Umbilical cord (tissue), 2 donors: ENCODE measurements at places on chromosomes 1 and 21.

DNA sequence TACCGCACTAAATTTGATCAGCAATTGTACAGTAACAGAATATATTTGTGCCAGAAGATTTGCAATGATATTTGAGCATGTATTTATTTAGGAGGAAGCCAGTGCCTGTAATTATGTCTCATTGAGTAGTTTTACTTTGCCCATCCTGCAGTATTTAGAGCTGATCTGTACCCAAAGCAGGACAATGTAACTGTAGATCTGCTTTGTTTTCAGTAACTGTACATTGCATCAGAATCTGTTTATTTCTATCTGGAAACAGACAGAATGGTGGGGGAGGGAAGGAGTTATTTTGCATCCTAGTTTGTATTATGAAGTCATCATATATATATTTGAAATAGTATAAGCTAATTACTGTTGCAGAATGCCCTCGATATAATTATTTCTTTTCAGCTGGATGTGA lies 36.2 kb upstream of the LRRC8C start:
- no peak for DNase-seq

DNA sequence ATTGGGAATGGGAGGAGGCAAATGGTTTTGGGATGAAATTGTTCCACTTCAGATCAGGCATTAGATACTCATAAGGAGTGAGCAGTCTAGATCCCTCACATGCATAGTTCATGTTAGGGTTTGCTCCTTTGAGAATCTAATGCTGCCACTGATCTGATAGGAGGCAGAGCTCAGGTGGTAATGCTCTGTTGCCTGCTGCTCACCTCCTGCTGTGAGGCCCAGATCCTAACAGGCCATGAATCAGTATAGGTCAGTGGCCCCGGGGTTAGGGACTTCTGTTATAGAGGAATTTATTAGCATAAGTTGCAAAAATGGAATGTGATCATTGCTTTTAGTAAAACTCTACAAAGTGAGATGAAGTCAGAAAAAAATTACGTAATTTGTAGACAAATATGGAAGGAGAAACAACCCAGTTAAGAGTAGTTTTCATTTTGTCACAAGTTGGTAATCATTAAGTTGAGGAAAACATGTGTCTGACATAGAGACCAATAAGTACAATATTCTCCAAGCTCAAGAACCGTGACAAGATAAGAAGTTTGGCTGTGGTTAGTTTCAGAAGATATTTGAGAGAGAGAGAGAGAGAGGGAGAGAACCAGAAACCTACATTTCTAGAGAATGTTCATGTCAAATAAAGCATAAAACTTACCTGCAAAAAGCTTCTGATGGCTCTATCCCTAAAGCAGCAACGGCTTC lies 689.7 kb upstream of the PRMT6 start:
- DNase-seq = no peak

GRCh38 chr1:156421062-156421938 lies 52.3 kb downstream of the RHBG start:
- DNase-seq = peak; percentile 72

GRCh38 chr1:114238053-114238452 lies 84.4 kb upstream of the SYT6 start:
- DNase-seq = no peak

GRCh38 chr21:34126691-34127090 lies 53.3 kb downstream of the MRPS6 start:
- DNase-seq = peak; percentile 45

DNA sequence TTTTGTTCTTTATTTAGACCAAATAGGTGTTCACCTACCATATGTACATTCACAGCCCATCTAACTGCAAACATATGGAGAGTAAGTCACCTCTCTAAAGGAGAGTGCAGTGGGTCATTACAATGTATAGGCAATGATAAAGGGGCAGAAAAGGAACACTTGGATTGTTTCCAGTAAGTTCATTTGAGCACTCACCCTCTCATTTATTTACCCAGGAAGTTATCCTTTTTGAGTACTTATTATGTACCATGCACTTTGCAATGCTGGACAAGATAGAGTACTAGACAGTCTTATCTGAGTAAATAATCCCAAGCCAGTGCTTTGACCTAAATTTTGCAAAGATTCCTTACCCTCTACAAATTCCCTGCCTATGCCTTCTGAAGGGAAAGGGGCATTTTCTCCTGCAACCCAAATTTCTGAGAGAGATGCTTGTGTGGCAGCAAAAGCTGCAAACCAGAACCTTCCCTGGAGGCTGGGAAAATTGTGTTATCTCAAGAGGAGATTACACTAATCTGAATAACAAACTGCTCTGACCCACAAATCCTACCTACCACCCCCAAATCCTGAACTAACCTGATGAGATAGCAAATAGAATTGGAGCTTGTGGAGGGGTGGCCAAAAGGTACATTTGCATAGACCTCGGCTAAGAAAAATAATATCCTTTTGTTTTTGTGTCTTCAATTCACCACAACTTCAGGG lies 18.6 kb upstream of the RGS8 start:
- DNase-seq = no peak

GRCh38 chr1:148294116-148294807 lies 142.2 kb upstream of the NBPF11 start:
- no peak for DNase-seq

- no peak for DNase-seq
These were observed 28.5 kb downstream of the SERINC2 start for GRCh38 chr1:31441558-31441957.

DNA sequence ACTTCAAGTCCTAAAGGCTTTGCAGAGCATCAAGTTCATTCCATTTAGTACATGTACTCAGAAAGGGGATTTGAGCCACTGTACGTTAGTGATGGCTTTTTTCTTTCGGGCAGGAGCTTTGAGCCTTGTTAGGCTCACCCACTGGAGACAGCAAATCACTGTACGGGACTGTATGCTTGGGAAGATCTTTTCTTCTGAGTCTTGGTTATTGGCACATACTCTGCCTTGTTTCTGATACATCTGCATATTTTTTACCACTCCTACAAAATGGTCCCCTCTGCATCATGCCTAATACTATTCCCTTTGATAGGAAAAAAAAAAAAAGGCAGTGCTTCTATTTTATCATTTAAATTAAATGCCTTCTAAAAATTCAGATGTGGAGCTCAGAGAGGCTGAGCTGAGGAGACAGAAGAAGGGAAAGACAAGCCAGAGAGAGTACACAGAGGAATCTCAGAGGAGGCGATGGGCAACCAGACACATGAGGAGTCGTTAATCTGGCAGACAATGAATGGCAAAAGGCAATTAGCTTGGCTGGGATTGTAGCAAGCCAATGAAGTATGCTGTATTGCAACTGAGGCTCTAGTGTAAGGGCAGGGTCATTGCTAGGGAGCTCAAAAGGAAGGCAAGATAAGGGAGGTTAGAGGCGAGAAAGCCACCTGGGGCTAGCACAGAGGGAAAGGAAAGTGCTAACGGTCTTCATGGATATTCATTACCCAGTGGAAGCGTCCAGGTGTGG lies 39.4 kb downstream of the PHC2 start:
- DNase-seq = no peak

DNA sequence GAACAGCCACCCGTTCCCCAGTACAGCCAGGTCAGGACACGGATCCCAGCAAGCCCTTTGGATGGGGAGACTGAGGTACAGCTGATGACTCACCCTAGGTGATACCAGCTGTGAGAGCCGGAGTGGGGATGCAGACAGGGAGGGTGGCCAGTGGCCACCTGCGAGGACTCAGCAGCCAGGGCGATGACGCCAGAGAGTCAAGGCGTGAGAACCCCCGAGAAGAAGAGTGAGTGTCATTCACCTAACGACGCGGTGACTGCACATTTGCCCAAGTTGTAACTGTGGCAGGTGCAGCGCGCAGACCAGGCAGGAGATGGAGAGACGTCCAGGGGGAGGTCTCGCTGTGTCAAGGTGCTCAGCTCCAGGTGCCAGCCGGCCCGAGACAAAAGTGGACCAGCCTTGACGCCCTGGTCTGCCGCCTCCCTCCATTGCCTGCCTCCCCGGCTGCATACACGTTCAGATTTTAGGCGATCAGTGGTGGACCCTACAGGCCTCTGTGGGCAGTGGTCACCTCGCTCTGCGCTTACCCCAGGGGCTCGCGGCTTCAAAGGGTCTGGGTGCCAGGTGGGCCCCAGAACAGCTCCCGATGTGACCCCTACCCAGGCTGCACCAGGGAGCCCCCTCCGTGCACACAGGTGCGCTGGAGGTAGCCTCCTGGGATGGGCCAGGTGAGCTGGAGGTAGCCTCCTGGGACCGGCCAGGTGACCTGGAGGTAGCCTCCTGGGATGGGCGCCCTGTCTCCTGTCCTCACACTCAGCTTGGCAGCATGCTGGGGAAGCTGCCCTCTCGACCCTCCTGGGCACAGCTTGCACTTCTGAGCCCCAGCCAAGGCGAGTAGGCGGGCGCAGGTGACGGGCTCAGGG lies 11.9 kb downstream of the LRRC3 start:
- no peak for DNase-seq

DNA sequence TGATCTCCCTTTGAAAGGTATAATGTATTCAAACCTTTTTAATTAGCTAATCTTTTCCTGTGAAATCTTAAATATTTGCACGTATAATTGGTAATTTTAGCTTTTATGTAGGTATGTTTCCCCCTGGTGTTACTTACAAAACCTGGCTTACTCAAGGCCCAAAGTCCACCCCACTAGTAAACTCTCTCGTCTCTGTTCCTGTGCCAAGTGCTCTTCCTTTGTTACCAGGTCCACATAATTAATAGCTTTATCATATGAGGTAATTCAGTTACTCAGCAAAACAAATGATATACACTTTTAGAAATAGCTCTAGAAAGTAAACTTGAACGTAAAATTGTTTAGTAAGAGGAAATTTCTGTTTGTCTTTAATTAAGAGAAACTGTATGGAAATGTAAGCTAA lies 36.7 kb downstream of the NFIA start:
- DNase-seq = no peak

DNA sequence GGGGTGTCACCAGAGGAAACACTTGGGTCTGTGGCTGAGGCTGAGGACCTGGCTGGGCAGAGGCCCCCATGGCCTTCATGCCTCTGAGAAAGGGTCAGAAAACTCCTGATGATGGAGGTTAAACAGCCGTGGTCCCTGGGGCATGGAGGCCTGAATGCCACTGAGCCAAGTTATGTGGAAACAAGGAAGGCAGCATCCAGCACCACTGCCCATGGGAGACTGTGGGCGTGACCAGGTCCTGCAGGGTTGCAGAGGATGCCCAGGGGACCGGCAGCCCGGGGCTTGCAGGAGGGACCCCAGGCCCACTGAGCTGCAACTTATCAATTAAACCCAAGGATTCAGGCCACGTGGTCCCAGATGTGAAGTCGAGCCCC lies 18.9 kb upstream of the COL6A2 start:
- no peak for DNase-seq

DNA sequence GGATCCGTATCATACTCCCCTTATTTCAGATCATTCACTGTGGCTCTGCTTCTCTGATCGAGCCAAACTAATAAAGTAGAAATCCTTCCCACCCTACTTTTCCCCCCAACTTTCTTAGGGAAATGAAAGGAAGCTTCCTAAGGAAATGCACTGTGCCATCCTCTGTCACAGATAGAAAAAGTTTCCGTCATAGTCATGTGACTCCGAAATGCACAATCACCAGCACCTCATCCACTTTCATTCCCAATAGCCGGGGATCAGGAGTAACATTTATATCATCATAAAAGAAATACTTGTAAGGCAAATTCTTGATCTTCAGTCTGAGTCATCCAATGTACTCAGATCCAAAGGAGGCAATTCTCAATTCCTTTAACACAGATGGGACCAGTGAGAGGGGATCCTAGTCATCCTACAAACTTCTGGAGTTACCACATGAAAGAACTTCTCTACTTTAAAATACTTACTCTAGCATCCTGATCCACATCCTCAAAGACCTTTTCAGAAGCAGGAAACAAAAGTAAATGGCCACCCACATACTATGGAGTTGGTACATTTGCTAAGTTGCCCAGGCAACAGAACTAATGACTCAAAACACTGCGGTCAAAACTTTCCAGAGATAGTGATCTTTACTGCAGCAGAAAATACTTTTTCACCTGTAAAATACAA lies 97.8 kb upstream of the ZC3H11B start:
- no peak for DNase-seq

GRCh38 chr1:32500387-32501209 lies 35.7 kb downstream of the ZBTB8B start:
- DNase-seq = peak; percentile 80

- no peak for DNase-seq
These were observed 187.2 kb downstream of the NFIA start for GRCh38 chr1:61269602-61270001.

DNA sequence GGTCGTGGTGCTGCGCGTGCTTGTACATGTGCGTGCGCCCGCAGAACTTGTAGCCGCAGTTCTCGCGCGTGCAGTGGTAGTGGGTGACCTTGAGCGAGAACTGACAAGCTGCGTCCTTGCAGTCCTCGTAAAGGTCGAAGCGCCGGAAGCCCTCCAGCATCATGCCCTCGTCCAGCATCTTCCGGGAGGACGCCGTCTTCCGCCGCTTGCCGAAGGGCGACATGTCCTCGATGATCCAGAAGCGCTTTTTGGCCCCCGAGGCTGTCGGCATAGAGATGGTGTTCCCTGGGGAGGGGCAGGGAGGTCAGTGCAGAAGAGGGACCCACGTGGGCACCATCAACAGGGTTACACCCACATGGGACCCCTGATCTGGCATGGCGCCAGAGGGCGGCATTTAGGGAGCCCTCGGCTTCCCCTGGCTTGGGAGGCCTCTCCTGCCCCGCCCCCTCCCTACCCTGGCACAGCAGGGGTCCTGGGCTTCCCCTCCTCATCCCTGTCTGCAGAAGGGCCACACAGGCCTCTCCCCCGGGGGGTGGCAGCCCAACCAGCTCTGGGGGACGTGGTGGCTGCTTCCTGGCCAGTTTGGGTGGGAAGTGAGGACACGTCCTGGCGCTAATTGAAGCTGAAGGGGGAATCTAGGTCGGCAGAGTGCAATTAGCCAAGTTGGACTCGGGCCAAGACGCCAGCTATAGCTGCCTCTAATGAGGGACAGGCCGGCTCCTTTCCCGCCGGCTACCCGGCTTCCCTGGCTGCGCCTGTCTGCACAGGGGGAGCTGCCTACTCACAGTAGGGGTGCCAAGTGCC lies 156.5 kb downstream of the CASZ1 start:
- DNase-seq = no peak

GRCh38 chr1:162011337-162012012 lies 12.2 kb downstream of the OLFML2B start:
- DNase-seq = no peak

- no peak for DNase-seq
These were observed 27.1 kb downstream of the DHCR24 start for GRCh38 chr1:54859700-54860391.

- DNase-seq = no peak
These were observed 16.3 kb downstream of the PAX7 start for GRCh38 chr1:18646786-18647410.

GRCh38 chr1:145991735-145992412 lies 4.5 kb downstream of the TXNIP start:
- no peak for DNase-seq
